ENCODE measurements at places on chromosomes 12 and 14.

GRCh38 chr14:56274556-56274955, 156.3 kb downstream of the PELI2 start:
- DNase-seq: no peak

DNA sequence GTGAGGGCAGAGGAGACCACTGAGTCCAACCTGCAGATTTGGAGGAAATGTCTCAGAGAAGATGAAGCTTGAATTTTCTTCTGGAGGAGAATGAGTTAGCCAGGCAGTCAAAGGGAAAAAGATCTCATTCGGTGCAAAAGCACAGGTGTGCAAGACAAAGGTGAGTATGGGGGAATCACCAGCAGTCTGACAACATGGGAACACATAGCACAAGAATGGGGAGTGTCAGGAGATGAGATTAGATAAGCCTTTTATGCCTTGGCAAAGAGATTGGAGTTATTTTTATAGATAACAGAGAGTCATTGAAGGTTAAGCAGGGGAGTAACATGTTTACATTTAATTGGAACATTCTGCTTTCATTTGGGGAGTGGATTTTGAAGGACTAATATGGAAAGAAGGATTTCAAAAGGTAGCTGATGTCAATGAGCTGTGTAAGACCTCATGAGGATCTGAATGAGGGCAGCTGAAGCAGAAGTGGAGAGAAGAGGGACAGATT, 171.3 kb upstream of the NTF3 start:
- no peak for DNase-seq

DNA sequence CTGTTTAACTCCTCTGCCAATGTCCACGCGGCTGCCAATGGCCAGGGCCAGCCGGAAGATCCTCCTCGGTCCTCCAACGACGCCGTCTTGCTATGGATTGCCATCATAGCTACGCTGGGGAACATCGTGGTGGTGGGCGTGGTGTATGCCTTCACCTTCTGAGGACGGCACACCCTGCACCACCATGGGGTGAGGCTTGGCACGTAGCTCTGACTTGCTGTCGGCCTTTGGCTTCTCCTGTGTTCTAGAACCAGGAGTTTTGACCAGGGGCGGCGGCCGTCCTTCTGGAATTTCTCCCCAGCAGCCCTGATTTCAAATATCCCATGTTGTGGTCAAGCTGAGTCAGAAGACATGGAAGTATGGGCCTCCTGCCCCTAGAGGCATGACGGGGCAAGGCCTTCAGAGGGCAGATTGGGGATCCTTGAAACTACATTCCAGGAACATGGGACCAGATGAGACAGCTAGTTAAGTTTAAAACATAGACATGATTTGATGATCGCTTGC, 47.5 kb downstream of the C14orf132 start:
- no peak for DNase-seq

- DNase-seq: no peak
These were observed 736.4 kb upstream of the LRFN5 start for GRCh38 chr14:40870252-40870651.

DNA sequence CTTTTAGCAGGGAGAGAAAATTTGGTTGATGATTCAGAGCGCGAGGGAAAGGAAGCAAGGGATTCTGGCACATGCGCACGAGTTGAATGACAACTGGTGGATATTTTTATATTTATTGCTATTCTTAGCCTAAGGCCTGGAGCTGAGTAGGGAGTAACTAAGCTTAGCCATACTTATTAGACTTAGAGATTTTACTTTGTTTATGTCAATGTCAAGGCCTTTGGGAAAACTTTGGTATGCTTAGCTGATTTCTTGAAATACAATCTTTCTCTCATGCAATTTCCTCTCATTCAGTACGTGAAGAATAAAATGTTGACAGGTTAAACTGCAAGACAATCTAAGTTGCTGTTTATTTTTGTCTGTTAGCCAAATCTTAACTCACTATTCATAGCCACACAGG, 101.1 kb downstream of the CRADD start:
- DNase-seq: no peak

DNA sequence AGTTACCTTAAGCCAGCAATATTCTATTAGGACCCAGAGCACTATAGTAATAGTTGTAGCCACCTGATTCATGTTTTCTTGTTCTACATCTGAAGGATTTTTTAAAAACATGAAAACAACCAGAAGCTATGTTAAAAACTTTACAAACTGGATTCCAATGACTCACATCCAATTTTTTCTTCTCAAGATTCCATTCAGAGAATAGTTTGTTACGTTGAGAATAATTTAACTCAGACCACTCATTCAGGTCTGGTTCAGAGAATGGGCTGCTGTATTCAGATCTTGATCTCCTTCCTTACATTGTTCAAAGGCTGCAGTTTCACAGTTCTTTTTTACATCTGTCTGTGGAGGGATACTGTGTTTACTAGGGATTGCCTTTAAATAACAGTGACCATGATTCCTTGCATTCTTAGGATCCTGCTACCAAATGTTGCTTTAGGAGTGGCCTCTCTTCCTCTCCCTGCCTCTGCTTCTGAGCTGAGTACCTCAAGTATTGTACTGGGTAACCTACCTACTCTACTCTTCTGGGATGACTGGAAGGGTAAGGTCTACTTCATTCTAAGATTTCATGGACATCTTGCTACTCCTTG, 448.0 kb upstream of the FBXO33 start:
- no peak for DNase-seq

DNA sequence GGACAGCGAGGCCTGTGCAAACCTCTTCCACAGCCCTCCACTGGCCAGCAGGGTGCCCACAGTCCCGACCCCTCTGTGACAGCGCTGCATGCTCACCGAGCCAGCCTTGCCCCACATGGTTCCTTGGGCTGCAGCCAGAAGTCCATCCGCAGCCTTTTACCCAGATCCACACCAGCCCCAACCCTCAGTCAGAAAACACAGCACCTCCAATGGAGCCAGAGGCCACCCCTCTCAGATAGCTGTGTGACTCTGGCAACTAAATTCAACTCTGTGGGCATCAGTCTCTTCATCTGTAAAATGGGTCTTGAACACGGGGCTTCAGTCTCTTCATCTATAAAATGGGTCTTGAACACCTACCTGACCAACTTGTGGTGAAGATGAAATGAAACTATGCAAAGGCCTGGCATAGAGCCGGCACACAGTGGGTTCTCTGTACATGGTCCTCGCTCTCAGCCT, 38.0 kb downstream of the NFKBIA start:
- DNase-seq: no peak

DNA sequence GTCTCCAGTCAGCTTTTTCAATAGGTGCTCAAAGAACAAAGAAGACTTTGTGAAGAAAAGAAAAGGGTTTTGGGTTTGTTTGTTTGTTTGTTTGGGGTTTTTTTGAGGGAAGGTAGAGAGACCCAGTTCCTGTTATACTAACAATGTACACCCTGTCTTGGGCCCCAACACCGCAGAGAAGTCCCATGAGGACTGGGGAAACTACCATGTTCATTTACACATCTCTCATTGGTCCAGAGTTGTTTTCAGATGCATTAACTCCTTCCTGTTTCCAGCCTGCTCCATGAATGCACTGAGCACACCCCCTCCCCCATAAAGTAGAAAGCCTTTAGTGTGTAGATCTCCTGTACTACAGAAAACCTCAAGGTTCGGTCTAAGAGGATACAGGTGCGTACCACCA, 51.1 kb upstream of the SLC8A3 start:
- DNase-seq: no peak

DNA sequence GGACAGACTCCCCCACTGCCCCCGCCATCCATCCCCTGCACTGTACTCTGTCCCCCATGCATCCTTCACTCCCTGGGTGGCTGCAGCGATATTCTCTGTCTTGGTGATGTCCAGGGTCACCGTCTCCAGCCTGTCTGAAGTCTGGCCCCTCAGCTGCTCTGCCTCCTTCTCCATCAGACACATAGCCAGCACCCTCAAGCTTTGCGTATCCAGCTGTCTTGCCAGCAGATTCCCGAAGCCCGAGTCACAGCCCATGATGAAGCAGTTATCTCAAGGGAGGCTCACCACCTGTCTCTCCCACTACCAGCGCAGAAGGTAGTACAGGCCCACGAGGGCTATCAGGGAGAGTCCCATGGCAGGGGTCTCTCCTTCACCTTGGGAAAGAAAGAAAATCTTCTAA, 77.8 kb downstream of the HSD17B6 start:
- no peak for DNase-seq

DNA sequence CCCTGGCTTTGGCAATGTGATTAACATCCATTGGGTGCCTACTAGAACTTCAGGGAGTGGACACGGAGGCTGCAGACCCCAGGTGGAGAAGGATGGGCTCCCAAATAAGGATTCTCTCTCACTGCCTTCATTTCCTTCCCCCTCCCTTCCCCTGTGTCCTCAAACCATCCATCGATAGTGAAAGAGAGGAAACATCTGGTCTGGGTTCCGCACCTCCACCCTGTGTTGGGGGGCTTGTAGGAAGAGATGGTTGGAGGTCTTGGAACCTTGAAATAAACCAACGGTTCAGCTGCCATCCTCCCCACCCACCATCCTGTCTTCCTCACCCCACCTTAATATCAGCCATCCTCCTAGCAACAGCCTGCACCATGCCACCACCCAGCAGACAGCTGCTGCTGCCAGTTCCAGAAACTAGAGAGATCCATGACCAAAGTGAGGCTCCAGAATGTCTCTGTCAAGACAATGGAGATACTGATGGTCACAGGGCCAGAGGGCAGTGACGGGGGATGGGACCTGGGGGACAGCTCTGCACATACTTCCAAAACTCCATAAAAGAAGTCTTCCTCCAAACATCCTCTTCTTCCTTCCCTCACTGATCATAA, 153.1 kb upstream of the CCND2 start:
- DNase-seq: no peak

- DNase-seq: no peak
These were observed 9.9 kb downstream of the MAP3K12 start for GRCh38 chr12:53489242-53489864.

DNA sequence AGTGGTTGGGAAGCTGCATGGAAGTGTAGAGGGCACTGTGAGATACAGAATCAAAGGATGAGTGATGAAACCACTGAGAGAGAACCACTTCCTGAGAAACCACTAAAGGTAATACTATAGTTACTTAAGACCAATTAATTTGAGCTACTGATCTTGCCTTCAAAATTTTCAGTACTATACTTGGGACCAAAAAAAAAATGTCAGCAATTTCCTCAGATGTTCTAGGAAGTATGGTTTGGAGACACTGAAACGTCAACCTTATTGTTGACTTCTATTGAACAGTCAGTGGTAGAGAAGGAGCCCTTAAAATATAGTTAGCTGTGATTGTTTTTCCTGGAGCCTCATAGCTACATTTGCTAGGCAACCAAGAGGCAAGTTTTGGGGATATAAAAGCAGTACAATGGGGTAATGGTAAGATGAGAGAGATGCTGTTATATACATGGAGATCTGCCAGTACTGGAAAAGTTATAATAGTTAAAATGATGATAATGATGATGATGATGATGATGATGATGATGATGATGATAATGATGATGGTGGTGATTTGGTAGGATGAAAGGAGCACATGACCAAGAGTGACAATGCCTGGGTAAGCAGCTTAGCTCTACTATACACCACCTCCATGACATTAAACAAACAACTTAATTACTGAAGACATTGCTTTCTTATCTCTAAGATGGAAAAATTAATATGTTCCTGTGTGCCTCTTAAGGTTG, 300.9 kb upstream of the G2E3 start:
- DNase-seq: no peak

GRCh38 chr14:61178226-61179060, 102.7 kb downstream of the TMEM30B start:
- DNase-seq: no peak

GRCh38 chr12:6757028-6757690, 4.2 kb upstream of the MLF2 start:
- no peak for DNase-seq

- DNase-seq: no peak
These were observed 64.6 kb upstream of the LTA4H start for GRCh38 chr12:96099986-96100385.

DNA sequence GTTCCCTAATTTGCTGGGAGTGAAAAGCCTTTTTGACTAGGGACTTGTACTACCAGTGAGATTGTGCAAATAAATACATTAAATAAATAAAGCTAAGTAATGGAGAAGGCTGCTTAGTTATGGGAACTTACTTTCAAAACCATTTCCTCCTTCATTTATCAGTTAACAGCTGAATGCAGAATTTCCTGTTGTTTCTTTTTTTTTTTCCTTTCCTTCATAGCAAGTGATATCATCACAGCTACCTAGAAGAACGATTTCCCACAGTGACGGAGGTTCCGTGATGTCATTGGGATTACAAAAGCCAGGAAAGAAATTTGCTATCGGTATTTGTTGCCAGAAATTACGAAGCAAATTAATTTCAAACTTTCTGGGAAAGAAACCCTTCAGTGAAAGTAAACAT, 42.1 kb upstream of the SOCS2 start:
- DNase-seq: no peak

GRCh38 chr14:21518725-21519124, 7.4 kb downstream of the SALL2 start:
- no peak for DNase-seq

- DNase-seq: no peak
These were observed at the start of gene LRRK2 for GRCh38 chr12:40224439-40225291. TSS of gene LRRK2 (plus strand) at chr12:40224997. CDS start at chr12:40225132, 135 bp downstream.

DNA sequence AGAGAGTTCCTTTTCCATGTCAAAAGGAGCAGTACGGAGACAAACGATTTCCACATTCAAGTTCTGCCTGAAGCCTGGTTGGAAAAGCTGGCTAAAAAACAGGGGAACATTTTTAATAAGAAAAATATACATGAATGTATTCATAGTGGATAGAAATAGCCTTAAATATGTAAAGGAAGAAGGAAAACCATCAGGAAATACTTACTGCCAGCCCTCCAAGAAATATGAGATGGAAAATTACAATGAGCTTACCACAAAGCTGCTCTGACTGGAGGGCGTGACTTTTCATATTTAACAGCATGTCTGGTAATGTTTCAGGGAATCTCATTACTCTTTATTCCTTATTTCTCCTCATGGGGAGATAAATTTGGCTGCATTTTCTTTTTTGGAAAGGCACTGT, 75.9 kb upstream of the ZDHHC17 start:
- DNase-seq: no peak

GRCh38 chr12:121992059-121992879, 29.4 kb upstream of the BCL7A start:
- no peak for DNase-seq

GRCh38 chr12:48074266-48074665, 31.6 kb downstream of the SENP1 start:
- no peak for DNase-seq

GRCh38 chr12:49294804-49295081, 204 bp upstream of the PRPH start:
- no peak for DNase-seq

DNA sequence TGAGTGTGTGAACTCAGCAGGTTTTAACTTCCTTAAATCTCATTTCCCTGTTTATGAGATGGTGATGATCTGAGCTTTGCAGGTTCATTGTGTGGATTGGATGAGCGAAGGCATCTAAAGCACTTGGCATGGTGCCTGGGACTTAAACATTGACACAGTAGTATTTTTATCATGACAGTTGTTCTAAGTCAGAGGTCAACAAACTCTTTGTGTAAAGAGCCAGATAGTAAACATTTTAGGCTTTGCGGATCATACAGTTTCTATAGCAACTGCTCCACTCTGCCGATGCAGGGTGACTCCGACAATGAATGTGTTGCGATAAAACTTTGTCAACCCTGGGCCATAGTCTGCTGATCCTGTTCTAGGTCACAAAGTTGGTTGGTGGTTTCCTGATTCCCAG, 25.2 kb downstream of the SLC24A4 start:
- DNase-seq: no peak
